T-helper 22 cell (primary cell): ENCODE measurements at places on chromosomes 16 and 17.
A peak's percentile ranks its signal among the peaks of the same experiment; 100 is the strongest.

- DNase-seq: no peak
Observed at GRCh38 chr16:77579351-77579891, 142.9 kb upstream of the NUDT7 start.

DNA sequence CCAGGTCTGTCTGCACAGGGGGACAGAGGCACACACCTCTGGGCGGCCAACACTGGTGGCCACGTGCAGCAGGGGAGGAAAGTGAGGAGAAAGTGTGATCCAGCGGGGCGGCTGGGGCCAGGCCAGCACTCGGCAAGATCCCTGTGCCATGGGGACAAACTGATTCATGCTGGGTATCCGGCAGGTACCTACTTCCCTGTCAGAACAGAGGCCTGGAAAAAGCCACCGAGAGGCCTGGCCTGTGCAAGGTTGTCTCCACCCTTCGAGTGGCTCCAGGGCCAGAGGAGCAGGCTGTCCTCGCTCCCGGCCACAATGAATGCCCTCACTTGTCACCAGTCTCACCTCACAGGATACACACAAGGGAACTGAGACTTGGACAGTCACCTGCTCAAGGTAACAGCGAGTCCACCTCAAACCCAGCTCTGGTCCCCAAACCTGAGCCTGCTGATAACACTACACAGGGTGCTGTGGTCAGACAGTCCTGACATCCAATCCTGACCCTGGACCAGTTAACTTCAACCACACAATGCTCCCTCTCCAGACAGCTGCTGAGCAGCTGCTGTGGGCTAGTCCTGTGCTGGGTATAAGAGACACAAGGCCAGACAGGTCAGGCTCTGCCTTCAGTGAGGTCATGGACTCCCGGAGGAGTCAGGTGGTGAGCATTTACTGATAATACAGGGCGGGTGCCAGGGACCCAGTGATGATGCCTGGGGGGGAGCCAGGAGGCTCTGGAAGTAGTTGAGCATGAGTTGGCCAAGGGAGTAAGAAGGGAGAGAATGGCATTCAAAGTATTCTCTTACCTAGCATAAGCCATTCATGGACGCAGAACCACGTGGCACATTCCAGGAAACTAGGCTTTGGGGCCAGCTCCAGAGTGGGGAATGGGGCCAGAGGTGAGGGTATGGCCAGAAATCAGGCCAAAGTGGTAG is 53.0 kb downstream of the VAC14 start:
- no peak for DNase-seq

GRCh38 chr17:35001549-35001948 is 21.2 kb downstream of the LIG3 start:
- DNase-seq: no peak

DNA sequence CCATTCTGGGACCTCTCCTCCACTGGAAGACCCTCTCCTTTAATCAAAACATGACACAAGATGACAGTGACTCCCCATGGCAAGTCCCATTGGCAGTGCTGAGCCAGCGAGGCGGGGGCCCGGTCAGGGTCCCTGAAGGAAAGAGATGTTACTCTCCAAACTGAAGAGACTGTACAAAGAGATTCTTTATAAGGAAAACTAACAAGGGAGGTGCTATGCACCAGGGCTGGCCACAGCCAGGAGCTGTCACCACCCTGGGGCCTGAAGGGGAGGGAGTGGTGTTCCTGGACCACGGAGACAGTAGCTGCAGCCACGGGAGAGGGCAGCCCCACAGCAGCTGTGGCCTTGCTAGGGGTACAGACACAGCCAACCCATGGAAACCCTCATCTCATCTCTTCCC is 123.1 kb downstream of the XYLT1 start:
- DNase-seq: no peak

DNA sequence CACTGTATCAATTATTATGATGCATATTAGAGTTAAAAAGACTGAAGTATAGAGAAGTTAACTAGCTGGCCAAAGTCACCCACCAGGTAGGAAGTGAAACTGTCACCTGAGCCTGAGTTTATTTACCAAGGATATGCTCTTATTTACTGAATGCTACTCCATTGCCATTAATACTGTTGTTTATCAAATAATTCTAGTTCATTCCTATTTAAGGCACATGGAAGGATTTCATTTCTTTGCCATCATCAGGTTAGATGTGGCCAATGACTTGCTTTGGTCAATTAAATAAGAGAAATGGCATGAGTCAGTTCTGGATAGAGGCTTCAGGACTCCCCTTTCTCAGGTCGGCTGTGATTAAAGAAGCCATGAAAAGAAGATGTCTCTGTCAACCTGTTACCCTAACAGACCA is 169.6 kb downstream of the KCNJ2 start:
- no peak for DNase-seq

DNA sequence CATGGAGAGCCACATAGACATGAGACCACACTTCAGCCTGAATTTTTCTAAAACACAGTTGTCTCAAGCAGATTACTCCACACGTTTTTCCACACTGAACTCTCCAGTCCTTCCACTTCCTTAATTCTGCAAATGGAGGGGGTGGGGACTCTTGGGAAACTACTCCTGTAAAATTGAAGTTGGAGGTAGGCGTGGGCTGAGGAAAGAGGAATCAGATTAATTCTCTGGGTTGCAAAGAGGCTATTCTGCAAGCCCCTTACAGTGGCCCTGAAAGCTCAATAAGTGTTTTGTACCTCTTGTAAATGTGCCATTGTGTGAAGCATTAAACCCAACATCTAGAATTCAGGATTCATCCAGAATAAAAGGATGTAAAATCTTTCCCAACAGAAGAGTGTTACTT is 9.6 kb downstream of the MARVELD3 start:
- no peak for DNase-seq

DNA sequence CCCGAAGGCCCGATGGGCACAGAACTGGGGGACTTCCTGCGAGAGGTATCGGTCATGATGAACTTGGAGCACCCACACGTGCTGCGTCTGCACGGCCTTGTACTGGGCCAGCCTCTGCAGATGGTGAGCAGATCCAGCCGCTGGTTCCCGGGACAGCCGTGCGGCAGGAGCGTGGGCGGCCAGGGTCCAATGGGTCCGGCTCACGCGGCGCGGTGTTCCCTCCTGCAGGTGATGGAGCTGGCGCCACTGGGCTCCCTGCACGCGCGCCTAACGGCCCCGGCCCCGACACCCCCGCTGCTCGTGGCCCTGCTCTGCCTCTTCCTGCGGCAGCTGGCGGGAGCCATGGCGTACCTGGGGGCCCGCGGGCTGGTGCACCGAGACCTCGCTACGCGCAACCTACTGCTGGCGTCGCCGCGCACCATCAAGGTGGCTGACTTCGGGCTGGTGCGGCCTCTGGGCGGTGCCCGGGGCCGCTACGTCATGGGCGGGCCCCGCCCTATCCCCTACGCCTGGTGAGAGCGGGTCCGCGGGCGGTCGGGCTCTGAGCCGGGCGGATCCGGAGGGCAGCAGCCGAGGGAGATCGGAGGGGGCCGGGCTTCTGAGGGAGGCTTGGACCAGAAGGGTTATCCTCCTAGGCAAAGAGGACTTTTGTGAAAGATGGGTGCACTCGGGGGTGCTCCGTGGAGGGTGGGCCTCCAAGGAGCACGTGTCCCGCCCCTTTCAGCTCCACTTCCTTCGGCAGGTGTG is 3.0 kb downstream of the TNK1 start:
- DNase-seq: peak; percentile 70

DNA sequence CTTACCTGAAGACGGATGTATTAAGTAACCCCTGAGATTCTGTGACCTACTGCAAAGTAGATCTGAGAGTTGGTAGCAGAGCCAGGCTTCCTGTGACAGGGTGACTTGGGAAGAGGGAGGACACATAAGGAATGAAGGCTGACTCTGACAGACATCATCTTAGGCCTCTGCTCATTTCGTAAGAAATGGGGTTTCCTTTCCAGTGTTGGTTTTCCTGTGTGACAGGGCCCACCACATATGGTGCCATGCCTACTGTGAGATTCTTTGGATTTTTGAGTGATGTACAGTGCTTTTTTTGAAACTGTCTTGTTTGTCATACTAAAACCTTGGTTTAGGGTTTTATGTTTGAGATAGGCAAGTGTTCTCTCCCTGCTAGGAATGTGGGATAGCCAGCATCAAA is 12.7 kb downstream of the LIG3 start:
- no peak for DNase-seq

GRCh38 chr16:361341-361871 is 8.9 kb upstream of the AXIN1 start:
- no peak for DNase-seq

DNA sequence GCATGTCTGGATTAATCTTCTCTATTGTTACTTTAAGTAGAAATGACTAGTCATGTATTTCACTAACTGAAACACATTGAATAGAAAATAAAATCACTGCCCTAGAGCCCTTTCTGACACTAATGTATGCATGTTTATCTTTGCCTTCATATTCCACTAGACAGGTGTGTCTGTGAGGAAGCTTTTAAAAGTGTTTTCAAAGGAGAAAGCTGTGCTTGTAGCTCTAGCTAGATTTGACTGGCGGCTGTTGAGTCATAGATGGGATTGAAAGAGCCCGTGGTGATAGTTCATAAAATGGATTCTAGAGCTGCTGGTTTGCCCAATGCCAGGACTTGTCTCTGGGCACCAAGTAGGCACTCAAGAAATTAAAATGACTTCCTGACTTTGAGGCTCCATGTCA is 189.0 kb upstream of the PIRT start:
- no peak for DNase-seq

DNA sequence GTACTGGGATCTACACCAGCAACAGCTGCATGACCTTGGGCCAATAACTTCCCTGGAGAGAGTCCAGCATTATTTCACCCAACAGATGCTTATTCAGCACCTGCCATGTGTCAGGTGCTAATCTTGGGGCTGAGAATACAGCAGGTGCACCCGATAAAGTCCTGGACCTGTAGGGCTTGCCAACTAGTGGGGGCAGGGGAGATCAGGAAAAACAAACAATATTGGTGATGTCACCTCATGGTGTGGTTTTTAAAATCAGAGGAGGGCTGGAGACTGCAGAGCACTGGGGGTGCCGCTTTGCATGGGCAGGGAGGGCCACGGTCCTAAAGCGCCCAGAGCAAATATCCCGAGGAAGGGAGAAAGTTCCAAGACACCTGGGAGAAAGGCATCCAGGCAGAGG is 218.8 kb downstream of the C16orf95 start:
- DNase-seq: no peak

- DNase-seq: no peak
Observed at GRCh38 chr17:63675231-63675606, 24.7 kb downstream of the LIMD2 start.

GRCh38 chr17:76673729-76674128 is 30.2 kb upstream of the ST6GALNAC1 start:
- DNase-seq: no peak

GRCh38 chr16:12182212-12182611 is 205.7 kb downstream of the SNX29 start:
- DNase-seq: no peak

DNA sequence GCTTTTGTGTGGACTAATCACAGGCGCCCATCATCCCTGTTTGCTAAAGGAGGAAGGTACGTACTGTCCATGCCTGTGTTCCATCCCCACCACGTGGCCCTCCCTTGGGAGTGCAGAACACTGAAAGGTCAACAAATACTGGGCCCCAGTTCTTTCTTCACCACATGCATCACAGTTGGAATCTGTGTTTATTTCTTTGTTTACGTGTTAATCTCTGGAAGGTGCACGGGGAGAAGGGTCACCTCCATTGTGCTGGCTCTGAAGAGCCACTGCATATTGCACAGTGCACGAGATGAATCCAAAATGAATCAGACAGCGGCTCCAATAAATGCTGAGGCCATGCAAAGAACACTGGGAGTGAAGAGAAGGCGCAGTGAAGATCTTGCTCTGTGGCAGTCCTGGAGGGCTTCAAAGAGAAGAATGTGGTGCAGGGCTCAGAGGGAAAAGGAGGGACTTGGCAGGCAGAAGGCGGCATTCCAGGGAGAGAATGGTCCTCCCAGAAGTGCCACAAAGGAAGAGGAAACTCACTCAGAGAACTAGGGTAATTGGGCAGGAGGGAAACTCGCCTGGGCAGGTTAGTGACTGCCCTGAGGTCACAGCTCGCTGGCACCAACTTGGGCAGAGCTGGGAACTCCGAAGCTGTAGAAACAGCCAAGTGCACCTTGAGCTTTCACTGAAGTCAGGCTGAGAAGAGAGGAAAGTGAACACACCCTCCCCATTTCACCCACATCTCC is 3.7 kb downstream of the RPH3AL start:
- no peak for DNase-seq

- no peak for DNase-seq
Observed at GRCh38 chr17:79861413-79862216, 22.4 kb upstream of the CBX4 start.

- DNase-seq: no peak
Observed at GRCh38 chr17:33328129-33328528, 35.0 kb upstream of the ASIC2 start.

DNA sequence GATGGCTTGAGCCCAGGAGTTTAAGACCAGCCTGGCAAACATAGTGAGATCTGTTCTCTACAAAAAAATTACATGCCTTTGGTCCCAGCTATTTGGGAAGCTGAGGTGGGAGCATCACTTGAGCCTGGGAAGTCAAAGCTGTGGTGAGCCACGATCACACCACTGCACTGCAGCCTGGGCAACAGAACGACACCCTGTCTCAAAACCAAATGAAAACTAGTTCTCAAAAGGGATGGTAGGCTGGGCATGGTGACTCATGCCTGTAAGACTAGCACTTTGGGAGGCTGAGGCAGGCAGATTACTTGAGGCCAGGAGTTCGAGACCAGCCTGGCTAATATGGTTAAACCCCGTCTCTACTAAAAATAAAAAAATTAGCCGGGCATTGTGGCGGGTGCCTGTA is 31.1 kb downstream of the PPM1D start:
- no peak for DNase-seq

DNA sequence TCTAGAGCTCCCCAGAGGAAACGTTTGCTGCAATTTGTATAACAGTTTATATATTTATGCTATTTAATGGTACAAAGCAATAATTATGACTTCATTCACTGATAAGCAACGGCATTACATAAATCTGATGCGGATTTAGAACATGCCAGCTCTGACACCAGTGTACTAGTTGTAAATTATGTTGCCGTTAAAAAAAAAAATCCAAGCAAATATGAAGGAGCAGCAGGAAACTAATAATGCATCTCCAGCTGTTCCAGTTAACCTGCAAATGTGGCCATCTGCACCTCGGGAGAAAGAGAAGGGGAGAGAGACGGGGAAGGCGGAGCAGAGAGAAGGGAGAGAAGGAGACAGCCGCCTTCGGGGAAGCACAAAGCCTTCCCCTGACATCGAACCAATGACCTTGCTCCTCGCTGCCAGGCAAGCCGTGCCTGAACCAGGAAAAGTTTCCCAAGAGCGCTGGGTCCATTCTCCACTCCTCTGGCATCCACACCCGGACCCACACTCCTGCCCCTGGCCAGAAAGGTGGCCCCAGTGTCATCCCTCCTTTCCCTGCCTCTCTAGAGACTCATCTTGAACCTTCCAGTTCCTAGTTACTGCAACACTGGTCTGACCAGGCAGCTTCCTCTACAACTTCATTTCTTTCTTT is 174.8 kb downstream of the C16orf78 start:
- no peak for DNase-seq
